EH (cell line): ENCODE measurements at places on chromosomes 2 and 18.
A peak's percentile ranks its signal among the peaks of the same experiment; 100 is the strongest.

- DNase-seq: no peak
Measured at GRCh38 chr18:607930-608329, 11.1 kb downstream of the CLUL1 start.

GRCh38 chr18:35691625-35692024, 110.1 kb downstream of the GALNT1 start:
- DNase-seq: no peak

- DNase-seq: no peak
Measured at GRCh38 chr2:240215676-240216051, 75.2 kb upstream of the OTOS start.

DNA sequence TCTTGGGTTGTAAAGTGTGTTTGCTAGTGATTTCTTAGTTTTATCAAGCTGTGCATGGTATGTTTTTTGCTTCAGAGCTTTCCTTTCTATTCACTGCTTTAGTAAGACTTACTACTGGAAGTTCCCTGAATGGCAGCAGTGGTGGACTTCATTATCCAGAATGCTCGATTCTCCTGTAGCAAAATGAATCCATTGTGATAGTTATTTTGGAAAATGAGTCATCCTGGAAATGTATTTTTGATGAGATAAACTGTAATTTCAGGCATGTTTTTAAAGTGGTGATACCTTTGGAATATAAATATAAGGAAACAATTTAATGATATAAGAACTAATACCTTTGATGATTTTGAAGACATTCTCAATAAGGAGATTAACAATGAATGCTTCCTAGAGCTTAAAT, 387.1 kb downstream of the PTPRM start:
- DNase-seq: peak; percentile 37

DNA sequence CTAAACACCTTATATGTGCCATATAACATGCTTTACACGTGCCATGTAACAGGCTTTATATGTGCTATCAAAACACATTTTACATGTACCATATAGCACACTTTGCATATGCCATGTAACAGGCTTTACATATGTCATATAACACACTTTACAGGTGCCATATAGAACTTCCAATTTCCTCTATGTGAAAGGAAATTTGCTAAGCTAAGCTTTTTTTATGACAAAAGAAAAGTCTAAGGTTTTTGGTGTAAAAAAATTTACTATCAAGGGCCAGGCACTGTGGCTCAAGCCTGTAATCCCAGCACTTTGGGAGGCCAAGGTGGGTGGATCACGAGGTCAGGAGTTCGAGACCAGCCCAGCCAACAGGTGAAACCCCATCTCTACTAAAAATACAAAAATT, 136.5 kb downstream of the AKAIN1 start:
- DNase-seq: no peak

- no peak for DNase-seq
Measured at GRCh38 chr2:120893811-120894584, 158.3 kb downstream of the GLI2 start.

DNA sequence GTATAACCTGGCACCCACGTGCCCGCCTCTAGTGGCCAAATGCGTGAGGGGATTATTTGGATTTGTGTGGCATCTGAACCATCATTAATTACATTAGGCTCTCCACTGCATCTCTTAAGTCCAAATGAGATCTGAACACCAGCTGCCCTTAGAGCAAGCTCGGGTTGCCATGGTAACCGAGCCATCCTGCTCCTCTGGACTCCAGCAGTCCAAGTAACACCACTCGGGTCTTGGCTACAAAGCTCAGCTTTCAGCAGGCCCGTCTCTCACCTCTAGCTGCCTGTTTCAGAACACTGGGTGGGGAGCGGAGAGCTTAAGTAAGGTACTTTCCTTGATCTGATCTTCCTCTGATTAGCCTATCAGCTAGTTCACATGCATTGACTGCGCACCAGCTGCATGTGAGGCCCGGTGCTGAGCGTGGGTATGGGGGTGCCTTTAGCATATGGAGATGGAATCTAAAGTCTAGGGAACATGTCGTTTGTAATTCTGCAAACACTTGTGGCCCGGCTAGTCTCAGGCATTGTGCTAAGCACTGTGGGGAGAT, 14.1 kb upstream of the CYS1 start:
- DNase-seq: no peak

DNA sequence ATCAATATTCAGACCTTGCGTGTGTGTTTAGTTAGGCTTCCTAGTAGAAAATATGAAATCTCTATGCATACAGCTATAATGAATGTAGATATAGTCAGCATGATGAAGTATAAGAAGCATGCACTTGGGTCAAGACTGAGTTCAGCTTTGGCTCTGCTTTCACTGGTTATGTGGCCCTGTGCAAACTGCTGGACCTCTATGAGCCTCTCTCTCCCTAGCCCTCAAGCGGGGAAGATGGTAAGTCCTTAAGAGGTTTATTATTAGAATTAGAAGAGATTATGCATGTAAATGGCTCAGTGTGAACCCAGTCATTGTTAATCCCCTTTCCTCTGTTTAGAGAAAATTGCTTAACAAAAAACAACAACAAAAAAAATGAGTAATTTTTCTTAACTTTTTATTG, 178.8 kb upstream of the NXPH2 start:
- DNase-seq: no peak

DNA sequence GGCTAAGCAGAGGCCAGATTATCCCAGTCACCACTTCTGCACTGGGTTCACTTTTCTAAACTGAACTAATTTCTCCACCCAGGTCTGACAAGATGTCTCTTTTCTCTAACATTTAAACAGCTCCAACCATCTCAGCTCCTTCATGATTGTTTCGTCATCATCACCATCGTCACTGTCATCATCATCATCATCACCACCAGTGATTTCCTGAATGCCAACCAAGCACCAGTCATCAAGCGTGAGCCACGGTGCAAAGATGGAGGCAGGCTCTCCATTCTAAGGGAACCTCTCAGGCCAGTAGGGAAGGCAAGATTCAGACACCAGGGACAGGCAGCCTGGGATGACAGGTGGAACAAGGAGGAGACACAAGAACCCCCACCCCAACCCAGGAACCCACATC, 25.5 kb upstream of the TMBIM1 start:
- no peak for DNase-seq

DNA sequence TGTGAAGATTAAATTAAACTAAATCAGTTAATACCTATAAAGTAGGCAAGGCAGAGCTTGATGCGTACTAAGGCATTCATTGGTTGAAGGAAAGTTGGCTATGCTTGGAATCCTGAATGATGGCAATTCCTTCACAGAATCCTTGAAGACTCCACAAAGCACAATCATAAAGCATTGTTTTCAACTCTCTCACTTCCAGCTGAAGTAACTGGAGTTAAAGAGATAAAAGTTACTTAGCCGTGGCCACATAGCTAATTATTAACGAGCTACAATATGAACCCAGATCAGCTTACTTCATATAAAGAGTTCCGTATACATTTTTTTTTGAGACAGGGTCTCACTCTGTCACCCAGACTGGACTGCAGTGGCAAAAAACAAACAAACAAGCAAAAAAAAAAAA, 483.9 kb upstream of the DDX18 start:
- no peak for DNase-seq

DNA sequence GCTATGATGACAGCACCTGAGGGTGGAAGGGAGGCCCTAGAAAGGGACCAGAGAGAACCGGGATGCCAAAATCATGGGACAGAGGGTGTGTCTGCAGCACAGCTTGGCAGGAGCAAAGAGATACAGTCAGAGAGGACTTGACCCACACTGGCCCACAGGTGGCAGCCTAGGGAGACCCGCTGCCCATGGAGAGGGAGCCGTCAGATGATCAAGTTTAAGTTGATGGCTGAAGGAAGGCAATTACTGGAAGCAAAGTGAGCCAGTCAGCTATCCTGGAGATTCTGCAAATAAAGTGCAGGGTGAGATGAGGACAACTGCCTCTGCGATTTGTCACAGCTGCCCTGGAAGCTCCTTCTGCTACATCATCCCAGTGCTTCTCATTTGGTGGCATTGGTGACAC, 74.0 kb downstream of the CMPK2 start:
- peak; percentile 33 for DNase-seq

DNA sequence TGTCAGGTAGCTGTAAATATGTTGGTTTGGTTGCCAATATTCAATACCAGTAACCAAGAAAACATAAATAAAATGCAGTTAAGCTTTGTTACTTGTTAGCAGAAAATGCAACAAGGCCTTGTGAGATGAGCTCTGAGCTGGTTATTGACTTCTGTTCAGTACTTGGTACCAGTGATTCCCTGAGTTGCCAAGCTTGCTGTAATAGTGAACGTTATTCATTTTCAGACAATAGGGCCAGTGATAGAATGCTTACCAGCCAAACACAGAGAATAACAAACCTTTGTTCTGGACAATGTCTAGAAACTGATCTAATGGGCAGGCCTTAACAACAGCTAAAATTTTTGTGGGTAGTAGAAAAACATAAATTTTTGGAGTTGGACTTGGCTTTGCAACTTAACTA, 29.5 kb downstream of the RASGRP3 start:
- no peak for DNase-seq

DNA sequence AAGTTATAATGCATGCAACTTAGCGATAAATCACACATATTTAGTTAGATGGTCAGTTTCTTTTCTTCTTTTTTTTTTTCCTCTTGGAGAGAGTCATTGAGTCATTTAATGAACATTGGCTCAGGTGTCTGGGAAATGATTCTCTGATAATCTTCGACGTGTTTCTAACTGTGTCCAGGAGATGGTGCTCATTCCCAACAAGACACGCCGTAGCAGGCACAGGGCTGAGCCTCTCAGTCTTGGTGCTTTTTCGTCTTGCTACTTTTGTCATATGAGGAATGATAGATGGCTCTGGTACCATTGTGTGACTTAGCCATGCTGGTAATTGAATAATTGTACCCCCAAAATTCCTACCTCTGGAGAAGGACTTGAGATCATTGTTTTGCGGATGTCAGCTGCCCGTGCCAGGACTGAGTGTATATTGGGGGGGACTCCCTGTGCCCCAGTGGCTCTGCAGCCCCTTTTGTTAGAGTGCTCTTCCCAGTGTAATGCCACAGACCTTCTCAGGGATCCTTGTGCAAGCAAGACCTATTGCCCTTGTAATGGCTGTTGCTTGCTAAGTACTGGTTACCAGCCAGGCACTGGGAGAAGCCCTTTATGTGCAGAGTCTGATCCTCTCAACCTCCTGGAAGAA, 107.6 kb upstream of the CYRIA start:
- no peak for DNase-seq

DNA sequence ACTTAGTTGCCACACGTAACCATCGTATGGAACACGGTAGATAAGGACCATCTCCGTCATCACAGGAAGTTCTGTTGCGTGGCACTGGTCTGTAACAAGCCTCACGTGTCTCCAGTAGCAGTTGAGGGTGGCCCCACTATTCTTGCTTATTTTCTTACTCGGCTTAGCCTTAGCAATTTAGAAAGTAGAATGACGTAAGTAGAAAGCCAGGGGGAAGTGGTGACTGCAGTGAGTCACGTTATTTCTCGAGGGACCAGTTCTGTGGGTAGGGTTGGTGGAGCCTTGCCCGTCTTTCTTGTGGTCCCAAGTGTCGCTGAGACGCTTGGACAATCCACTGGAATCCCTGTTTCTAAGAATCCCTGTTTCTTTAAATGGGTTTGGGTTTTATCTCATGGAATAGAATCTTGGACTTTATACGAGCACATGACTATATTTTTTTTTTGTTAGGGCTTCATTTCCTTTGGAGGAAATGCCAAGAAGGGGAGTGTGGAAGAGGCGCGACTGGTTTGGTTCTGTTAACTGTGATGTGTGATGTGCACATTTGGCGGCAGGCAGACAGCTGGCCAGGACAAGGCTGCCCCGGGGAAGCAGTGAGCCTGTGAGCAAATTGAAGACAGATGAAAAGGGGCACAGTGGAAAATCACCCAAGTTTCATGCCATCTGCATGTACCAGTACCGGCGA, 96.2 kb downstream of the CABLES1 start:
- peak; percentile 98 for DNase-seq

DNA sequence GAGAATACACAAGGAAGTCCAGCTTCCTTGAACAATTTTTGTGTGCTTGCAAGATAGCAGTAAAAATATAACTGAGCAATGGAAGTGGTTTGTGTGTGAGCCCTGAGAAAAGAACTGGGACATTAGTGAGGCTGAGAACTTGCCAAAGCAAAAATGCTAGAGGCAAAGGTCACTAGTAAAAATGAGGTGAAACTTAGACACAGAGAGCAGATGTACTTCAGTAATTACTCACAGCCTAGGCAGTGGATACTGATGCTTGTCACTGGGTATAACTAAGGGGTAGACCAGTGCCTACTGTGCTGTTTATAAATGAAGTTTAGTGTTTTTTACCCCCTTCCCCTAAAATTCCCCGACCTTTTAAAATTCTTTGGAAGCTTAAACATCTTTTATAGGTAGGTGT, 450.1 kb downstream of the LPIN1 start:
- DNase-seq: peak; percentile 52

DNA sequence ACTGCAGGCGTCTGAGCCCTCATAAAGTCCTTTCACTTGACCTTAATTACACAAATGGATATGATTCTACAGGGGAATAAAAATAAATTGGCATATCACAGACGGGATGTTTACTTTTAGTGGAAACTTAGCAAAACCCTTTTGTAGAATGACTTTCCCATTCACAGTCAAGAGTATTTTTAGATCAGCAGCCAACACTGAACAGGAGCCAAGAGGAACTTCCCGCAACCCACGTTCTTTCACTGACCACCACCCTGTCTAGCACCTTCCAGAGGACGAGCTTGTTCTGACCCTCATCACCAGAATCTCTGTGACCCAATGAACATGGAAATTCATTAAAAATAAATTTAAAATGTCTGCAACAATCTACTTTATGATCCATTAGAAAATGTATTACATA, 119.0 kb upstream of the SNTG2 start:
- DNase-seq: no peak

- peak; percentile 63 for DNase-seq
Measured at GRCh38 chr18:28086670-28087552, 90.0 kb downstream of the CDH2 start.

- DNase-seq: no peak
Measured at GRCh38 chr2:86035376-86035882, 70.3 kb downstream of the POLR1A start.

GRCh38 chr18:67519592-67519991, 3.1 kb upstream of the DSEL start:
- DNase-seq: peak; percentile 64

DNA sequence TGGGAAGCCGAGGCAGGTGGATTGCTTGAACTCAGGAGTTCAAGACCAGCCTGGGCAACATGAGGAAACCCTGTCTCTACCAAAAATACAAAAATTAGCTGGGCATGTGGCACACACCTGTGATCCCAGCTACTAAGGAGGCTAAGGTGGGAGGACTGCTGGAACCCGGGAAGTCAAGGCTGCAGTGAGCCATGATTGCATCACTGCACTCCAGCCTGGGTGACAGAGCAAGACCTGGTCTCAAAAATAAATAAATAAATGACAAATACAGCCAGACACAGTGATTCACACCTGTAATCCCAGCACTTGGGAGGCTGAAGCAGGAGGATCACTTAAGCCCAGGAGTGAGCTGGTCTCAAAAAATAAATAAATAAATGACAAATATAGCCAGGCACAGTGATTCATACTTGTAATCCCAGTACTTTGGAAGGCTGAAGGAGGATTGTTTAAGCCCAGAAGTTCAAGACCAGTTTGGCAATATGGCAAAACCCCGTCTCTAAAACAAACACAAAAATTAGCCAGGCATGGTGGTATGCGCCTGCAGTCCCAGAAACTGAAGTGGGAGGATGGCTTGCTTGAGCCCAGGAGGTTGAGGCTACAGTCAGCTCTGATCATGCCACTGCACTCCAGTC, 6.2 kb downstream of the KANSL3 start:
- peak; percentile 87 for DNase-seq

- DNase-seq: no peak
Measured at GRCh38 chr2:177211169-177211568, 1.4 kb upstream of the HNRNPA3 start.

- peak; percentile 85 for DNase-seq
Measured at GRCh38 chr2:205405752-205406151, 276.5 kb upstream of the NRP2 start.
